ENCODE measurements at places on chromosomes 4 and X. TPM values are rescaled to one million over a fixed set of nuclear protein-coding genes. Genes with fewer than 3 reads are reported as not detected.
A peak's percentile ranks its signal among the peaks of the same experiment; 100 is the strongest.

- DNase-seq: no peak
These were observed 1.9 kb downstream of the BCORL1 start for GRCh38 chrX:129984111-129984958.

GRCh38 chr4:176186067-176186466, 9.3 kb downstream of the SPATA4 start:
- no peak for DNase-seq

GRCh38 chr4:109729117-109729717, 653 bp downstream of the PLA2G12A start:
- DNase-seq: no peak

GRCh38 chr4:175705407-175705806, 106.7 kb downstream of the GPM6A start:
- no peak for DNase-seq

DNA sequence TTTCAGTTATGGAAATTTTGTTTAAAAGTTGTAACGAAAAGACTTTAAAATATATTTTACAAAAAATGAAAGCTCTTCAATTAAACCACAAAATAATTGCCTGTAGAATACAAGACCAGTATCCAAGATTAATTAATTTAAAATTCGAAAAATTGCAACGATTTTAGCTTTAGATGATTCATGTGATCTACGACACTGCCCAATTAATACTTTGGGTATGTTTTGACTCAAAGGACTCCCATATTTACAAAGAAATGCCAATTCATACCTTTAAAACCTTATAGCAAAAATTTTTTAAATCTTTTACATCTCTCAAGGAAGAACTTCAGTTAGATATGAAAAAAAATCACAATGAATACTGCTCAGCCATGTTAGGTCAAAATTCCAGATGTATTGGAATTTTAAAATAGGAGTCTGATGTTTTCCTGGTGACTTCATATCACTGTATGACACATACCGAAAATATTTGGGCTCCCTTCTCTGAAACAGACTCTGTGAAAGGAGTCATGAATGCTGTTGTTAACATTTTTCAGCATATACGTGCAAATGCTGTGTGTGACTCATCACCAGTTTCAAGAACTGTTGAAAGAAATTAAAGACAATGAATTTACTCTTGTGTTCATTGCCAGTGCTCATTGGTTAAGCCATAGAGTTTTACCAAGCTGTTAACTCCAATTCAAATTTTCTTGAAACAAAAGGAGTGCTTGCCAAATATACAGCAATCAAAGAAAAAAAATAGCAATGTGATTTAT, 13.8 kb upstream of the SMS start:
- DNase-seq: no peak

DNA sequence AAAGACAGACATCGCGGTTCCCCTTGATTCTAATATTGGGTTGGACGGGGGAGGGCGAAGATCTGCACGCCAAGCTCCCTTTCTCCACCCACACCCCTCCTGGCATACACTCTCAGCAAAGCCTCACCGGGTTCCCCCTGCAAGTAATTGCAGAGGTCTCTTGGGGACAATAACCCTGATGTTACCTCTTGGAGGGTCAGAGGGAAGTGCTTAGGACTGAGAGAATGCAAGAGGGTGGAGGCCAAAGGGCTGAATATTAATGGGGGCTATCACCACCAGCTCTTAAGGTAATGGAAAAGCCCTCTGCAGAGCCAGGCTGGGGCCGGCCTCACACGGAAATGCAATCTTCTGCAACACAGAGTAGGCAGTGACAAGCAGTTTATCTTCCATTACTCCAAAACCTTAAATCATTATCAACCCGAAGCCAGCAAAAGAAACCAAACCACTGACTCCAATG, 344.1 kb upstream of the GATB start:
- no peak for DNase-seq

DNA sequence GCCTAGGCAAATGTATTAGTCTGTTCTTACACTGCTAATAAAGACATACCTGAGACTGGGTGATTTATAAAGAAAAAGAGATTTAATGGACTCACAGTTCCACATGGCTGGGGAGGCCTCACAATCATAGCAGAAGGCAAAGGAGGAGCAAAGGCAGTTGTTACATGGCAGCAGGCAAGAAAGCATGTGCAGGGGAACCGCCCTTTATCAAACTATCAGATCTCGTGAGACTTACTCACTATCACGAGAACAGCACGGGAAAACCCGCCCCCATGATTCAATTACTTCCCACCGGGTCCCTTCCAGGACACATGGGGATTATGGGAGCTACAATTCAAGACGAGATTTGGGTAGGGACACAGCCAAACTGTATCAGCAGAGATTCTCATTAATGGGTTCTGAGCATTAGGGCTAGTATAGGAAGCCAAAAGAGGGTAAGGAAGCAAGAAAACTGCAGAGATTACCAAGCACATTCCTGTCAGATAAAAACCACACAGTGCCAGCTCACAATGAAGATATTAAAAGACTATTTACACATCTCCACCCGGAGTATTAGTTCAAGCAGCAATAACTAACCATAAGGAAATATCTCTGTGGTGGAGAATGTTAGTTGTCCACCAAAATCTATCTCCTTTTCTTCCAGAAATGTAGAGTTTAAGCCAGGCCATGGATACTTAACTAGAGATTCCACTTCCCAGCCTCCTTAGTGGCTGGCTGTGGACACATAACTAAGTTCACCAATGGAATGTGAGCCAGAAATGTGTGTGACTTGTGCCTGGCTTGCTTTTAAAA, 61.2 kb upstream of the HOPX start:
- no peak for DNase-seq

- no peak for DNase-seq
These were observed 74.3 kb upstream of the ANXA3 start for GRCh38 chr4:78477276-78477675.

- peak; percentile 65 for DNase-seq
These were observed 3.3 kb downstream of the PDLIM5 start for GRCh38 chr4:94455081-94455480.

GRCh38 chr4:38430841-38431240, 233.2 kb upstream of the KLF3 start:
- no peak for DNase-seq

DNA sequence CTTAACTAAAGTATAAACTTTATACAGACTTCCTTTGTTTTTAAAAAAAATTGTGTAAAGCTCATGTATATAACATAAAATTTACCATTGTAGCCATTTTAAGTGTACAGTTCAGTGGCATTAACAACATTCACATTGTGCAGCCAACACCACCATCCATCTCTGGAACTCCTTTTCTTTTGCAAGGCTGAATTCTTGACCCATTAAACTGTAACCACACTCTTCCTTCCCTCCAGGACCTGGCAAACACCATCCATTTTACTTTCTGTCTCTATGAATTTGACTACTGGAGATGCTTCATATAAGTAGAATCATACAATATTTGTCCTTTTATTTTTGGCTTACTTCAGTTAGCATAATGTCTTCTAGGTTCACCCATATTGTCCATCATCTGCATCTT, 104.7 kb downstream of the RASL11B start:
- no peak for DNase-seq

- no peak for DNase-seq
These were observed 3.3 kb downstream of the ING2 start for GRCh38 chr4:183507925-183508696.

DNA sequence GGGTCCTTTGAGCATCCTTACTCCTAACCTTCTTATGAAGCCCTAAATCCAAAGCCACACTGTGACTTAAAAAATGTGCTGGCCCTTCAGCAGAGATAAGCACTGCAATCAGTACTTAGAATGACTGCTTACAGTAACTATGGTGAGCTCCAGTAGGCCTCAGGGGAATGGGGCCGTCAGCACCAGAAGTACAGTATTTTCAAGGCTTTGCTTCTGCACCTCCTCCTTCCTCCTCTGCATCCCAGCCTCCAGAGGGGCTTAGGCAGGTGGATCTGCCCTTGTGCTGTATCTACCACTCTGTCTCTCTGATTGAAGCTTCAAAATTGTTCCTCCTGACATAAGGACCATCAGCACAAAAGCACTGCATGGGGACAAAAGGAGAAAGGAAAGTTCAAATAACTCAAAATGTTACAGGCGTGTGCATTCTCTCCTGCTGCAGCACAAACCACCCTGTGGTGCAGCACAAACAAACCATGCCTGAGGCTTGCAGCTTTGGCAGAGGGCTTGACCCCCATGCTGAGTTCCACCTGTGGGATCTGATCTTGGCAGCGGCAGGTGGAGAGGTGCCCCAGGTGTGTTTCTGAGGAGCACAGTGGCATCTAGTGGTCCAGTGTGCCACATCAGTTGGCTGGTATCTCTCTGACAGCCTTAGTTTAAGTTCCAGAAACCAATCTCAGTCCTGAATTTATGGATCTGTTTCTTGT, 164.7 kb downstream of the SOWAHB start:
- DNase-seq: no peak

DNA sequence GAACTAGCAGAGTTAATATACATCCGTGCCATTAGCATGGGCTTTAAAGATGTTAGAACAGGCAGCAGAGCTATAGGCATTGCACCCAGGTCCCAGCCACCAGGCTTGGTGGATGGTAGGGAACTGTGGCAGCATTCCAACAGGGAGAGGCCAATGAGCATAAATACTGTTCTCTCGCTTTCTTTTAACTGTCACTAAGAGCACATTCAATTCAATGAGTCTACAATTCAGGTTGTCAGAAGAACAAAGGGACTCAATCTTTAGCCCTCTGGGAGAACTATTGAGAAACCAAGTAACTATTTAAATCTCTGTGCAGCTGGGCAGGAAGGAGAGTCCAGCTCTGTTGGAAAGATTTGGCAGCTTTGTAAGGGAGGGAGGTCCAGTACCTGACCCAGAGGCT, 165.6 kb downstream of the CHIC1 start:
- no peak for DNase-seq

DNA sequence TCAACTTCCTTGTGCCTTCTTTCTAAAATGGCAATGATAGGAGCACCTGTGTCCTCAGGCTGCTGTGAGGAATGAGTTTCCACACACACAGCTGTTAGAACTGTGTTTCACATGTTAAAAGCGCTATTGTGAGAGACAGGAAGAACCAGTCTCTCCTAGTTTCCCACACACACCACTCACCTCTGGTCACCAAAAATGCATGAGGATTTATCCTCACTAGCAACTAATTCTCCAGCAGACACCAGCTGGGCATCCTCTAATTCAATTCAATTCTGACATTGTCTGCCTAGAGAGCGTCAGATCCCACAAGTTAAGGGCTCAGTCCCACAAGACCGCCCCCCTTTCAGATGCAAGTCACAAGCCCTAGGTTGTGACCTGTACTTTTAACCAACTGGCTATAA, 29.0 kb upstream of the SLC2A9 start:
- no peak for DNase-seq

GRCh38 chrX:139554376-139554775, 23.8 kb downstream of the F9 start:
- no peak for DNase-seq

GRCh38 chrX:97126020-97126419, 242.3 kb downstream of the RPA4 start:
- DNase-seq: no peak

DNA sequence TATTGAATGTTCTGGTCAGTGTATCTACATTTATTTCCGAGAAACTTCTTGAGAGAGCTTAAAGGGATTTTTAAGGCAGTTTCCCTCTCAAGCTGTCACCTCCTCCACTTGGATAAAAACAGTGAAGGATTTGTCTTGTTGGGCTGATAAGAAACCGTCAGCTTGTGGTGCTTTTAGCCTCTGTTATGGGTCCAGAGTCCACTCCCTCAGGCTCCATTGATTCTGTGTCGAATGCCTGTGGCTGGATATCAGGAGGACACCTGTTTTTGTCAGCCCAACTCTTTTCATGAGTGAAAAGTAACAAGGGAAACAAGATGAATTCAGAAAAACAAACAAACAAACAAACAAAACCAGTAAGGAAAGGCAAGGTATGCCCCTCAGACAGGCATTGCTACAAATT, 12.4 kb downstream of the CLCN4 start:
- no peak for DNase-seq

GRCh38 chrX:132751063-132751690, 207.3 kb downstream of the HS6ST2 start:
- no peak for DNase-seq

- DNase-seq: no peak
These were observed 3.7 kb downstream of the CNGA1 start for GRCh38 chr4:48012824-48013223.

GRCh38 chr4:189445613-189446012, 495.1 kb upstream of the FRG1 start:
- DNase-seq: no peak

- DNase-seq: no peak
These were observed 374.6 kb upstream of the SLC7A11 start for GRCh38 chr4:138616775-138617174.

- DNase-seq: no peak
These were observed 145.5 kb downstream of the AREG start for GRCh38 chr4:74590476-74590875.

DNA sequence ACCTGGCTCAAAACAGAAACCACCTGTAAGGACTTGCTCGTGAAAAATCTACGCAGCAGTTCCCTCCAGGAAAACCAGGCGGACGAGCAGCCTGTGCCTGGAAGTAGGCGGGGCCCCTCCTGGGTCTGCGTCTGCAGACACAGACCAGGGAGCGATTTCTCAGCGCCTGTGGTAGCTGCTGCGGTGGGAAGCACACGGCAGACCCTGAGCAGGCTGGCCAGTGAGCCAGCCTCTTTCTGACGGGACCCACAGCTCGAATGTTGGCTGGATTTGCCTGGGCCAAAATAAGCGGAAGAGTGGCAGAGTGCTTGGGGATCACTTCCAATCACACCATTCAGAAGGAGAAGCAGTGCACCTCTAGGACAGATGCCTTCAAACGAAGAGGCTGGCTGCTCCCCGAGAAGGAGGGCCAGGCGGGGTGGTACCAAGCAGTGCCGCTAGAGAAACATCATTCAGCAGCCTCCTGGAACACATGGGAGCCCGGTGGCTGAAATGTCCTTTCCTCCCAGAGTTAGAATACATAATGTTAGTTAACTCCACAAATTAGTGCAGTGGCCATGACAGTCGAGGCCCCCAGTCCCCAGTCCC, 85.9 kb downstream of the GATB start:
- no peak for DNase-seq

GRCh38 chr4:163679189-163679588, 184.7 kb downstream of the TMA16 start:
- DNase-seq: no peak

GRCh38 chrX:38110231-38110630, 103.9 kb downstream of the SYTL5 start:
- DNase-seq: no peak

- DNase-seq: no peak
These were observed 20.6 kb downstream of the DCHS2 start for GRCh38 chr4:154471032-154471431.

BANK1 gene
- 1.1 TPM for total RNA-seq

FAM53A gene
- 5.1 TPM for total RNA-seq

CXorf66 gene
- not detected for total RNA-seq

GNPDA2 gene
- total RNA-seq: 11.6 TPM

UGT2B10 gene
- not detected for total RNA-seq

EMCN gene
- 65.6 TPM for total RNA-seq

ACTRT1 gene
- not detected for total RNA-seq

PABPC1L2B gene
- total RNA-seq: not detected

MAGEB10 gene
- total RNA-seq: not detected

TCEAL4 gene
- 386 TPM for total RNA-seq

CXCL1 gene
- total RNA-seq: 0.68 TPM

HTR2C gene
- not detected for total RNA-seq

PNMA6F gene
- not detected for total RNA-seq

TASL gene
- total RNA-seq: 0.54 TPM

FAAH2 gene
- 1.2 TPM for total RNA-seq

All from thoracic aorta (tissue), 2 donors.